ENCODE measurements at places on chromosomes 6 and 20.

GRCh38 chr6:92428448-92428847 lies 990.9 kb downstream of the EPHA7 start:
- no peak for DNase-seq

DNA sequence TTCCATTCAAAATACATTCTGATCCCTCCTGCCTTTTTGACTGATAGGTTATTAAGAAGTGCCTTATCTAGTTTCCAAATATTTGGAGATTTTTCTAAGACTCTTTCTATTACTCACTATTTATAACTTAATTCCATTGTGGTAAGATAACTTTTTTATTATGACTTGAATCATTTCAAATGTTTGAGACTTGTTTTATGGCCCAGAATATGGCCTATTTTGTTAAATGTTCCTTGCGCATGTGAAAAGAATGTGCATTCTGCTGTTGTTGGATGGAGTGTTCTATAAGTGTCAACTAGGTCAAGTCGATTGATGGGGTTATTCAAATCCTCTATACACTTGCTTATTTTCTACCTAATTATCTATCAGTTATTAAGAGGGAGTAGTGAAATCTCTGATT lies 13.1 kb upstream of the TCP11 start:
- DNase-seq, result no peak

DNA sequence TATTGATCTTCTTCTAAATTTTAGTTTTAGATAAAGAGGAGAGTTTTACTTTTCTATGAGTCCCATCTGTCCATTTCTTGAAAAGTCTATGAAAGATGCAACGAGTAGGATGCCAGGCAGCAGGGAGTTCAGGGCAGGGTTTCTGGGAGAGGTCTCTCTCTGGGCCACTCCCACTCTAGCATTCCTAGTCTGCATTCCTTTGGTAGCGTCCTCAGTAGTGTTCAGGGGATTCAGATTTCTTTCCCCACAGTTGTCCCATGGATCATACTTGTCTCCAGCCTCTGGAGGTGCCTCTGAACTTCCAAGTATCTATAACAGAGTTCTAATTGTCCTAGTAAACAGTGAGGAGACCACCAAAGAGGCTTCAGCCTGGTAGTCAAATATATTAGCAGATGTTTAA lies 225.3 kb downstream of the RIMS1 start:
- DNase-seq, result no peak

GRCh38 chr6:108592371-108593337 lies 31.9 kb downstream of the FOXO3 start:
- DNase-seq, result peak; percentile 48

DNA sequence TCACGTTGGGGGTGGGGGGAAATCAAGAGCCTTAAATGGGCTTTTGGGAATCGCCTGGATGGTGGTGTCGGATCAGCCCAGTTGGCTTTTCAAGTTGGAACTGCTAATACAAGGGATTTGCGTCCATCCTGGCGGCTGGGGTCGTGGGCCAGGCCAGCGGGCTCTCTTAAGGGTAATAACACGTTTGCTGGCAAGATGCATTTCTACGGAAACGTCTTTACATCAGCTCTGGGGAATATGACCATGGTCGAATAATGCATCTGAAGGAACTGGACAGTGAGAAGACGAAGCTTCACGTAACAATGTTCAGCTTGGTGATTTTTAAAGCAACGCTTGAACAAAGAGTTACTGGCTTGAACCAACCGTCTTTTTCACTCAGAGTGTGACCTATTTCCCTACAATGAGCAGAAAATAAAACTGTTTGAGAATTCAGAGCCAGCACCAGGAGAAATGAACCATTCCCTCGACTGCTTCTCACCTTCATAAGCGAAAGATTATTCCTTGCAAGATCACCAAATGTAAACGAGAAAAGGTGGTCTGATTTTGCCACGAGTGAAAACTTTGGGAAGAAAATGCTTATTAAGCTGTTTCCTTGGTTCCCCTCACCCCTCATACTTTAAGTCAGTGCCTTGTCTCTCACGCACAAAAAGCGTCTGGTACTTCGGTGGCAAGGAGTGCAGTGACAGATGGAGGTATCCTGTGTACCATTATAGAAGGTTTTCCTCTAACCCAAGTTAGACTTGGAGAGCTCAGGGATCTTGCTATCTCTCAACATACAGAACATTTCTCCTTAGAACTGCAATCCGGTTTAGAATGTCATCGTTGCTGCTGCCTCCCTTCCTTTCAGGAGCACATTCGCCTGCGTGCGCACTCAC lies 1.4 kb upstream of the MARCKS start:
- DNase-seq, result peak; percentile 31

GRCh38 chr6:14934013-14934412 lies 311.9 kb upstream of the JARID2 start:
- no peak for DNase-seq

GRCh38 chr6:57147401-57147800 lies 24.7 kb upstream of the BAG2 start:
- DNase-seq, result no peak

DNA sequence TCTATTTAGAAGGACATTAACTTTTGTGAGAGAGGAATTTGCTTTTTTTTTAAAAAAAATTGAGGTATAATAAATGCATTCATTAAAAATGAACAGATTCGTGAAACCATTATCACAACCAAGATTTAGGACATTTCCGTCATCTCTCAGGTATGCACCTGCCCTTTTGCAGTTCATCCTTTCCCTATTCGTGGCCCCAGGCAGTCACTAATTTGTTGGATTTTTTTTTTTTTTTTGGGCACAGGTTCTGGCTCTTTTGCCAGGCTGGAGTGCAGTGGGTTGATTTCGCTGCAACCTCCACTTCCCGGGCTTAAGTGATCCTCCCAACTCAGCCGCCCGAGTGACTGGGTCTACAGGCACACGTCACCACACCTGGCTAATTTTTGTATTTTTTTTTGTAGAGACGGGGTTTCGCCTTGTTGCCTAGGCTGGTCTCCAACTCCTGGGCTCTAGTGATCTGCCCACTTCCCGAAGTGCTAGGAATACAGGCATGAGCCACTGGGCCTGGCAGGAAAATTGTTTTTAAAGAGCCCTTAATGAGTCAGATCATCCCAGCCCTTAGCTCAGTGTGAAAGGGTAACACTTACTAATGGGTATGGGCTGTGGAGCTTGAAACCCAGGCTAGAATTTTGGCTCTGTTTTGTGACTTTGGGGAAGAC lies 9.2 kb downstream of the PHF3 start:
- DNase-seq, result no peak

DNA sequence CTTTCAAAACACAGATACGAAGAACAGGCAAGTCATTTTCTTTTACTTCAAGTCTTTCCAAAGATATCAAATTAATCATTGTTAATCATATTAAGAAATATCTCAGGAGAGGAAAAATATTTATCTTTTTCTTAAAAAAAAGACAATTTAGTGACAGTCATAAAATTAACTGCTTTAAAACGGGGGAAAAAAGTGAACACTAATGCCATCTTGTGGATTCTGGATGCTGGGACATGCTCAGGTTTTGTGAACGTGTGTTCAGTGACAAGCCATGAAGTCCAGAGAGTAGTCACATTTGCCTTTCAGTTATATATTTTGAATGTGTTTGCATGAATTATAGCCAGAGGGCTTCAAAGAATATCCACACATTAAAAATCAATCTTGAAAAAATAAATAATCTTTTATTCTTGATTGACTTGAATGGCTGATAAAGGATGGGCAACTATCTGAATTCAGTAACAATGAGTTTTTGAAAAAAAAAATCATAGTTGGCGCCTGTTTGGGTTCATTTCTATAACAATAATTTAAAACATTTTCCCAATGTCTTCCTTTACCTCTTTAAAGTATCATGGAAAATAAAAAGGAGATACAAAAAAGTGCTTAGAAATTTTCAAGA lies 74.7 kb upstream of the NOX3 start:
- DNase-seq, result peak; percentile 37

DNA sequence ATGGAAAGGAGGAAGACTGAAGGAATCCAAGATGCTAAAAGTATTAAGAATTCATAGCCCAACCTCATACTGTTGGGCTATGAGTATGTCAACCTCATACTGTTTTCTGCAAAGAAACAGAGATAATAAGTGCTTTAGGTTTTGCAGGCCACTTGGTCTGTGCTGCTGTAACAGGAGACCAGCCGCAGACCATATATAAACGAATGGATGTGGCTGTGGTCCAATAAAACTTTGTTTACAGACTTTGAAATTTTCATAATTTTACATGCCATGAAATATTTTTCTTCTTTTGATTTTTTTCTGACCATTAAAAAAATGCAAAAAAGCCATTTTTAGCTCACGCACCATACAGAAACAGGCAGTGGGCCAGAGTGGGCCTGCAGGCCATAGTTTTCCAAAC lies 13.7 kb upstream of the THBD start:
- no peak for DNase-seq

DNA sequence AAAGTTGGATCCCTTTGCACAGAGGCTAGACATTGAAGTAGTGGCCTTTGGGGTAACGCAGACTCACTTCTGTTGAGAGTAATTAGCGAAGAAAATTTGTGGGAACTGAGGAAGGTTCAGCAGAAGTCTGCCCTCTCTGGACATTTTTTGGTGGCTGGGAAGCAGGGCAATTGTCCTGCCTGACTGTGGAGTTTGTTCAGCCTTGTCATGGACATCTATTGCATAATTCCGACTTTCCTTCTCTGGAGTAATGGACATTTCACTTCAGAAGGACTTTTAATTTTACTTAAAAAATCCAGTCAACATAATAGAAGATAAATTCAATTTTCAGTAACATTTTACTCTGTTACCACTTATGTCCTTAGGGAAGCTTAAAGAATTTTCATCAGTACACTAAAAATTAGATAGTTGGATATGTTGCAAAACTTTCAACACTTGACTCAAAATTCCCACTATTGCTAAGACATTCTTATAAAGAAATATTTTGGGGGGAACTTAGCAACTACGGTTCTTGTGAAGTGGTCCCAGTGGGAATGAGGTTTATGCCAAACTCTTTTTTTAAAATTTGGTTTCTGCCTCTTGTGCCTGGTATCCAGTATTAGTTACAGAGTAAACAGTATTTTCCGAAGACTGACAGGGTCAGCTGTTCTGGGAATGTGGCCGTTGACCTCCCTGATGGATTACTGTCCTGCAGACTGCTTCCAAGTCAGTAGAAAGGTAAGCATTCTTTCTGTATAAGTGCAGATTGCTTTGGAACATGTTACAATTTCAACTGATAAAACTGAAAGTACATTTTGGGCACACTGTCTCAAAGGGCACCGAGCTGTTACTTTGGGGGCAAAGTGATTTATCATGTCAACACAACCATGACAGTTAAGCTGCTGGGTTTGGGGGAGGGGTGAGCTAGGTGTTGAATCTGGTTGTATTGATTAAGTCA lies 100.6 kb upstream of the MLIP start:
- no peak for DNase-seq

- peak; percentile 16 for DNase-seq
Measured at GRCh38 chr6:88870717-88871330, 92.6 kb downstream of the RNGTT start.
